ENCODE measurements at places on chromosomes 1 and 21. TPM values are rescaled to one million over a fixed set of nuclear protein-coding genes. Genes with fewer than 3 reads are reported as not detected.

GRCh38 chr1:145887631-145888030, 2.0 kb upstream of the ANKRD35 start:
- no peak for DNase-seq

DNA sequence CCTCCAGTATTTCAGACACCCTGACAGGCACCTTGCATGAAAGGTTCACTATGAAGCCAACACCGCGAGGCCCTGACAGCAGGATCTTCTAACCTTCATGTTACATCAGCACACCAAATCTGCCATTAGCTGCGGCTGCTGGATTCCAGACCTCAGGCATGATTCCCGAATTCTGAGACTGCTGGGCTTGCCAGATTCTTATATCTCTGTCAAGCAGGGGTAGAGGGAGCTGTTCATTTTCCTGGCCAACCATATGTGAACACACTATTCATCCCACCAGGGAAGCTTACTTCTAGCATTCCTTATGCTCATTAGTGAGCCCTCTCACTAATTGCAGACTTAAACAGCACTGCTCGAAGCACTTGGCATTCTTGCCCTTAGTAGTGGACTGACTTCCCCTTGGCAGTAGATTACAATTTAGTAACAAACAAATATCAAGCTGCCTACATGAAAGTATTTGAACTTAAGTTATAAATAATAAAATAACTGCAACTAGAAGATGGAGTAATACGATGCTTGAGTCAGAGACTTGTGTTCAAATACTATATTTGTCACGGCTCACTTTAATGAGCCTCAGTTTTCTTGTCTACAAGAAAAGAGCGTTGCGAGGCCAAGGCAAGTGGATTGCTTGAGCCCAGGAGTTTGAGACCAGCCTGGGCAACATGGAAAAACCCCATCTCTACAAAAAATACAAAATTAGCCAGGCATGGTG, 43.3 kb downstream of the NID1 start:
- peak; percentile 34 for DNase-seq

RAB3GAP2 gene
- 20.9 TPM for polyA plus RNA-seq

SPATA21 gene
- polyA plus RNA-seq, result 0.30 TPM

FCRL2 gene
- polyA plus RNA-seq, result not detected

- DNase-seq, result no peak
Observed at GRCh38 chr1:35186239-35186638, 6.7 kb downstream of the SFPQ start.

ACOT7 gene
- polyA plus RNA-seq, result 17.7 TPM

DNA sequence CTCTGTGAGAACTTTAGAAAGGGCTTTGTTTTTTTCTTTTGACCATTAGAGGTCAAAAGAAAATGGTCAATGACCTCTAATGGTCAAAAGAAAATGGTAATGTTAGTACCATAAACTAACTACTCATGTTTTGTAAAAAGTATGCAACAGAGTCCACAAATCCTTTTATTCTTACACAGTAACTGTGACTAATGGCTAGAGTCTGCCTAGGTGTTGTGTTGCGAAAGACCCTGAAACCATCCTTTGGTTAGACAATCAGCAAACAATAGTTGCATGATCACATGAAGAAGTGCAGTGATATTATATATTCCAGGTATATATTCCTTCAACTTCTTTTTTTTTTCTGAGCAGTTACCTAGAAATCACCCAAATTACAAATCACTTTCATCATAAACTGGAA, 40.9 kb downstream of the NEGR1 start:
- no peak for DNase-seq

HPDL gene
- polyA plus RNA-seq, result 1.8 TPM

CHI3L1 gene
- polyA plus RNA-seq, result 1.7 TPM

- DNase-seq, result no peak
Observed at GRCh38 chr1:22313321-22313720, 138.3 kb upstream of the ZBTB40 start.
